ENCODE measurements at places on chromosomes 3 and 15.

- DNase-seq, result no peak
Observed at GRCh38 chr3:116969135-116969534, 259.6 kb downstream of the TUSC7 start.

GRCh38 chr3:50815844-50816243 lies 141.1 kb downstream of the DOCK3 start:
- no peak for DNase-seq

GRCh38 chr15:31206386-31207181 lies 105.1 kb upstream of the TRPM1 start:
- no peak for DNase-seq

GRCh38 chr3:4584456-4585249 lies 91.5 kb downstream of the ITPR1 start:
- no peak for DNase-seq

GRCh38 chr3:179961703-179962078 lies 75.0 kb downstream of the PEX5L start:
- DNase-seq, result no peak

DNA sequence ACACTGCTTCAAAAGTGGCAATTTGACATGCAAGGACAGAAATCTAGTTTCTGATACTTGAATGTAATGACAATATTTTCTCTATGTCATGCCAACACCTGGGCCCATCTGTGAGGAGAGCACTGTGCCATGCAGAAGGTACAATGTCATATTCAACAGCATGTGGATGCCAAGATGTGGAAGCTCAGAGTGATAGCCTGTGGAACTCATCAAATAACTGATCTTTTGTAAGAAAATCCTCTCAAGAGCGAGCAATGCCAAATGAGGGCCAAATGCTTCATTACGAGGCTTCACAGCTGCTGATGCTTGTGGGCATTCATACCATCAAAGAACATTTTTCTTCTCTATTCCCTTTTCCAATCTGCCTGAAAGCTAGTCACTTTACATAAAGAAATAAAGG lies 95.1 kb downstream of the ROBO1 start:
- DNase-seq, result no peak

DNA sequence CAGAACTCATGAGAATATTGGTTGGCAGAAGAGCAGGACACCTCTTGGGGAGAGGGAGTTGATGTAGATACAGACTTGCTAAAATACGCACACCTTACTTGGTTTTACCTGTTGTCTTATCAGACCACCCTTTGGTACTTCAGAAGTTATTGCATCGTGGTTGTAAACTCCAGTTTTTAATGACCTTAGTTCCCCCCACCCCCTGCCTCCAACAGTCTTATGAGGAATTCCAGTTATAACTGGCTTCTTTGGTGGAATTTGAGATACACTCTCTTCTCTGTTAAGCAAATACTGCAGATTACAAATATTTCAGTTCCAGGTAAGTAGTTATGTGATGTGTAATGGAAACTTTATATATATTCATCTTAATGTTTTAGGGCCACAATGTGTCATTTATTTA lies 5.0 kb downstream of the SLC25A38 start:
- no peak for DNase-seq

DNA sequence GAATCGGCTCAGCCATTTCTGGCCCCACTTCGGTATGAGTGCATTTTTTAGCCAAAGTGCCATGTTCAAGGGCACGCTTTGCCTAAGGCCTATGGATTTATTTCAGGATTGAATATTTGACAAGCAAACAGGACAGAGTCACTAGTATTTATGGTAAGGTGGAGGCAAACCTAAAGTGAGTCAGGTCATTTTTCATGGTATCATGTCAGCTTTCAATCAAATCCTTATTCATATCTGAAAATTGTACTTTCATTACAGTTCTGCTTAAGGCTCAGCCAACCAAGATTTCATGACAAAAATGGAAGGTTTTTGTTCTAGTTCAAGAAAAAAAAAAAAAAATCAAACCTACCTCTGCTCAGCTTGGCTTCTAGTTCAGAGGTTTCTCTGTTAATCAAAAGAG lies 30.5 kb upstream of the ICE2 start:
- DNase-seq, result no peak

- no peak for DNase-seq
Observed at GRCh38 chr15:60964527-60964926, 264.6 kb downstream of the RORA start.

DNA sequence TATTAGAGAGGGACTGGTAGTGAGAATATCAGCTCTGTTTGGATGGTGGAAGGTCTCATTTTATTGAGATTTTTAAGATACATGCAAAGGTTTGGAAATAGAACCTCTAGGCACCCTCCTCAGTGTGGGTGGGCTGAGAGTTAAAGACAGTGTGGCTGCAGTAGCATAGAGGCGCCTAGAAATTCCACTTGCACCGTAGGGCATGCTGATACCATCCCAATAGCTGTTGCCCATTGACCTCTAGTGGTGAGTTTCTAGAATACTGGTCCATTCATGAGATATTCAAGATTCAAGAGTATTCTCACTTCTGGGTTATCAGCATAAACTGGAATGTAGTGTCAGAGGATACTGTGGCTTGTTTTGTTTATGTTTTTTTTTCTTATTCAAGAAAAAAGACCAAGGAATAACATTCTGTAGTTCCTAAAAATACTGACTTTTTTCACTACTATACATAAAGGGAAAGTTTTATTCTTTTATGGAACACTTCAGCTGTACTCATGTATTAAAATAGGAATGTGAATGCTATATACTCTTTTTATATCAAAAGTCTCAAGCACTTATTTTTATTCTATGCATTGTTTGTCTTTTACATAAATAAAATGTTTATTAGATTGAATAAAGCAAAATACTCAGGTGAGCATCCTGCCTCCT lies 87.2 kb downstream of the TGFBR2 start:
- peak; percentile 65 for DNase-seq

DNA sequence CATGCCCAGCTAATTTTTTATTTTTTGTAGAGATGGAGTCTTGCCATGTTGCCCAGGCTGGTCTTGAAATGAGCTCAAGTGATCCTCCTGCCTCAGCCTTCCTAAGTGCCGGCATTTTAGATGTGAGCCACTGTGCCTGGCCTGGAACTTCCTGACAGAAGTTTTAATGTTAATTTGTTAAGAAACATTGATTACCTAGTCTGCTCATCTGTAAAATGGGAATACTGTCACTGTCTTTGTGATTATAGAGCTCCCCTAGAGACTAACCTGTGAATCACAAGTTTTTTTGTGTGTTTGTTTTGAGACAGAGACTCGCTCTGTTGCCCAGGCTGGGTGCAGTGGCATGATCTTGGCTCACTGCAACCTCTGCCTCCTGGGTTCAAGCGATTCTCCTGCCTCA lies 4.3 kb upstream of the EIF3J start:
- no peak for DNase-seq

GRCh38 chr3:31093606-31094005 lies 199.1 kb upstream of the GADL1 start:
- no peak for DNase-seq

DNA sequence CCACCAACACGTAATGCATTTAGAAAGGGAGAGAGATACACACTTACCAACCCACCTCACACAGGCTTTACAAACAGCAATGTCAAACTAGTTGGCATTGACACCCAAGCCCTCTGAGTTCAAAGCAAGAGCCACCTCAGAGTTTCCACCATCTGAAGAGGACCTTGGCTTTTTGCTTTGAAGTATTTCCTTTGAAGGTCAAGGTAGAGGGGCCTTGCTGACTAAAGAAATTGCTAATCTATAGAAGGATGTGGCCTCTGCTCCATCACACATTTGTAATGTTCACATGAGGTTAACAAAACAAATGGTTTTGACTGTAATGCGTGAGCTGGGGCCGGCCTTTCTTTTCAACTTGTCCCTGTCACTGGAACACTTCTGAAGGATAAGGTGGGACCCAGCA lies 117.7 kb downstream of the POLR2M start:
- no peak for DNase-seq

DNA sequence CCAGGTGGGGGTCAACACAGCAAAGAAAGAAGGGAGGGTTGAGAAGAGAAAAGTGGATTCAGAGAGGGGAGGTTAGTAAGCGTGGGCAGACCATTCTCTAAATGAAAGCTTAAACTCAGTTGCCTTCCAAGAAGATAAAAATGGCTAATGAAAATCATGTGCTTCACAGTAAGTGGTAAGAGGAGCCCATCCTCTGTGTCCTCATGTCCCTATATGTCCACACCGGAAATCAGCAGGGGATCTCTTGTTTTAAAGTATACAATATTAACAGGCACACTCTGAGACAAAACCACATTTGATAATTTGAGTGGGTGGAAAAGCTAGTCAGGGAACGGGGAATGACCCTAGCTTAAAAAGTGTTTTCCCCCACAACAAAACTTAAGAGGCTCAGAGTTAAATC lies 4.4 kb upstream of the FOXP1 start:
- no peak for DNase-seq

DNA sequence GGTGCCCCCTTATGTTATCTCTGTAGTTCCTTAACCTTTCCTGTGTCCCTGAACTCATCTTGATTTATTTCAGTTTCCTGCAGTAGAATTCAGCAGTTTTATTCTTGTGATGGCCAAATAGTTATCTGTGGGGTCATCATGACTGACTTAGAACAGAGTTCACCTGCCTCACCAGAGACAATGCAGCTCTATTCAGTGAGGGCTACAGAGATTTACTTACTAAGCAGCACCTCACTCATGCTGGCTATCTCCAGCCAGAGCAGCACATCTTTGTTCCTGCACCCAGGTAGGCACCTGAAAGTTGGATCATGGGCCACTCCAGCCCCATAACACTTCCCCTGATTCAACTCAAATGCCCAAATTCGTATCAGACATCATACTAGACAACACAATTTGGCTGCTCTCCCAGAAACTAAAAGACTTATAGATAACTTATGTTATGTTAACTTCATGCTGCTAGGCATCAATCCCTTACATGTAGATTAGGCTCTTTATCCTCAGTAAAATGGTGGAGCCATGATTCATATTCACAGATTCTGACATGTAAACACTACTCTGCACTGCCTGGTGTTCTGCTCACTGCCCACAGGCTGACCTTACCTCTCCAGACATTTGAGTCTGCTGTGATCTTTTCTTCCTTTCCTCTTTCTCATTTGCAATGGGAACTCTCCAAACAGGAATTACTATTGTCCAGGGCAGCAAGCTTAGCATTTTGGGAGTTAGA lies 9.3 kb upstream of the GOLGB1 start:
- no peak for DNase-seq

DNA sequence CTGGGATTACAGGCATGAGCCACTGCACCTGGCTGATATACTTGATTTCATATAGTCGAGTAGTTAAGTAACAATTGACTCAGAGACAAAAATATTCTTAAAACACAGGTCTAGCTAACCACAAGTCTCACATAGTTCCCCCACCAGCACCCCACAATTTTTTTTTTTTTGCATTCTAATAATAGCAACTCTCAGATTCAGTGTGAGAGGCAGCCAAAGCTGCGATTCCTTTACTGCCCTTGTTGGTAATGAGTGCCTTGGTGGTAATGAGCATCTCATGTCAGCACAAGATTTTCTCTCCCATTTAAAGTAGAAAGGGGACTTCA lies 72.5 kb downstream of the WWTR1 start:
- no peak for DNase-seq

DNA sequence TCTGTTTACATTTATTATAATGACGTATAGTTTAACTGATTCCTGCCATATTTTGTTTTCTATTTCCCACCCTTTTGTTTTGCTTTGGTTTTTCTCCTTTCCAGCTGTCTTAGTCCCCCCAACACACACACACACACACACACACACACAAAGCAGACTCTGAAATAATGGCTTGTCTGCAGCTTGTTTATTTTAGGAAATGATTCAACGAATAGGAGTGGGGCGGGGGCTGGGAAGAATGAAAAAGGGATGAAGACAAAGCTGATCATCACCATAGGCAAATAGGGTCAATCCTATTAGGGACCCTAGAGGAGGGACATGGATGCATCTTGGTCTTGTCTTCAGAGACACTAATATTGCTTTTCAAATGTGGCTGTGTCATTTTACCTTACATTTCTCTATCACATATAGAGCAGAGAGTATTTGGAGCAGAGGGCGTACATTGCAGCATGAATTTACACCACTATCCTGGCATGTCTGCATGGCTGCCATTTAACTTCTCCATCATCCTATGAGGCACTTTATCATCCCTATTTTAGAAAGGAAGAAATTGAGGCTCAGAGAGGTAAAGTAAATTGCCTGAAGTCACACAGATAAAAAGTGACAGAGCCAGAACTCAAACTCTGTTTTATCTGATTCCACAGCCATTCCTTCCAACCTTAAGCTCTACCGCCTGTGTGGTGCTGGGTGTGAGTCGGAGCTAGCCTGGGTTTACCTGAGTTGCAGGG lies 147.2 kb upstream of the TPM1 start:
- DNase-seq, result peak; percentile 36

DNA sequence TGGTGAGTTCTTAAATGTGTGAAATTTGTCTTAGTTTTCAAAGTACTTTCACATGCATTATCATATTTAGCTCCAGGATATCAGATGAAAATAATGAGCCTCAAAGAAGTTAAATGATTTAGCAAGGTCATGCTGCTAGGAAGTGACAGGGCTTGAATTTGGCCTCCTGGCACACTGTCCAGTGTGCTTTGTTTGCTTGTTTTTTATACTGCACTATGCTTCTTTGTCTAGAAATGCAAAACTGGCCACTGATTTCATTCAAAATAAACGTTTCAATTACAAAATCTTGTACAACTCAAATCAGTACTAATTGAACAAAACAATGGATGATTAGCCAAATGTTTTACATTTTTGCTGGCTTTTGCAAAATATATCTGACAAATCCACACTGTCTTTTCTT lies 583.3 kb upstream of the CBLB start:
- no peak for DNase-seq

DNA sequence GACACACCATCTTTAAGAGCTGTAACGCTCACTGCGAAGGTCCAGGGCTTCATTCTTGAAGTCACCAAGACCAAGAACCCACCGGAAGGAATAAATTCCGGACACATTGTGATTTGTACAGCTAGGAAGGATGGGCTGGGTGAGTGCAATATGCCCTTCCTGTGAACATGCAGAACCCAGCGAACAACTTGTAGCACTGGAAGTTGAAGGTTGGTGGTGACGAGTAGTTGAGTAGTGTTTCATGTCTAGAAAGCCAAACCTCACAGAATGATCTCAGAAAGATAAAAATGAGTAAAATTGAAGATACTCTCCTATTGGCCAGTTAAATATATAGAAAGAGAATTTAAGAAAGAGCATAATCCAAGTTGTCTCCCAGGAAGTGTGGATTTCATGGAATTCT lies 462.2 kb upstream of the CFAP20DC start:
- no peak for DNase-seq

- no peak for DNase-seq
Observed at GRCh38 chr3:30933478-30934207, 39.2 kb upstream of the GADL1 start.

DNA sequence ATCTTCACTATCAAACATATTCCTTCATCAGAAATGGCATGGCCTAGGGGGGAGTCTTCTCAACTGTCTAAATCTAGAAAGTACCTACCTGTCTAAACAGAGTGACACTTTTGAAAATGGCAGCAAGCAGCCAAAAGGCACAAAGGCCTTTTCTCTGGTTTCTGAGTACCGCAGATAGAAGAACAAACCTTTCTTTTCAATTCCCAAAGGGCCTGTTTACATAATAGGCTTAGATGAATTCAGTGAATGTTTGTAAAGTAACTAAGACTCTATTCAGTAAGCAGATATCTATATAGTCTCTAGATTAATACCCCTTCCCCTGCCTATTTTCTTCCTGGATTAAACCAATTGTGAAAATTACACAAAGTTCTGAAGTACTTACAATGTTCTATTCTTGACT lies 7.1 kb downstream of the MYEF2 start:
- no peak for DNase-seq

- no peak for DNase-seq
Observed at GRCh38 chr3:187951452-187952190, 202.3 kb upstream of the LPP start.
